Myometrial cell (primary cell): ENCODE measurements at places on chromosomes 11 and 22. TPM values are rescaled to one million over a fixed set of nuclear protein-coding genes. Genes with fewer than 3 reads are reported as not detected.

PIK3IP1 gene
- total RNA-seq, result 26.4 and 32.0 TPM in 2 replicates

FAM180B gene
- total RNA-seq, result not detected in 2 replicates

TEX12 gene
- not detected in 2 replicates for total RNA-seq

PKNOX2 gene
- under 0.01 TPM in 1 of 2 replicates, not detected in the other for total RNA-seq

TYMP gene
- 29.1 and 40.1 TPM in 2 replicates for total RNA-seq

NRXN2 gene
- not detected in 2 replicates for total RNA-seq

CHST1 gene
- total RNA-seq, result 1.1 and 1.4 TPM in 2 replicates
